ENCODE measurements at places on chromosomes 7 and 10.

DNA sequence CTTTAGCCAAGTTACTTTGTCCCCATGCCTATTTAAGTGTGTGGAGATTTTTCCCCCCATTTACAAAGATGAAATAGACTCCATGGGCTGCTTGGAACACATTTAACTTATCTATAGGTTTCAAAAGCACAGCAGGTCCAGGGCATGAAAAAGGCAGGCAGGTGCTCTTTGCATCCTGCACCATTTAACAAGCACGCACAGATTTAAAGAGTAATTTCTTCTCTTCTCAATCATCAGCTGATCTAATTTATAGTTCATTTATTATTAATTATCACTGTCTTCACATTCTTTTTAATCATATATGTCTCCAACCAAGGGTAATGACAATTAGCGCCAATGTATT is 156.8 kb downstream of the CACNA2D1 start:
- DNase-seq = no peak

DNA sequence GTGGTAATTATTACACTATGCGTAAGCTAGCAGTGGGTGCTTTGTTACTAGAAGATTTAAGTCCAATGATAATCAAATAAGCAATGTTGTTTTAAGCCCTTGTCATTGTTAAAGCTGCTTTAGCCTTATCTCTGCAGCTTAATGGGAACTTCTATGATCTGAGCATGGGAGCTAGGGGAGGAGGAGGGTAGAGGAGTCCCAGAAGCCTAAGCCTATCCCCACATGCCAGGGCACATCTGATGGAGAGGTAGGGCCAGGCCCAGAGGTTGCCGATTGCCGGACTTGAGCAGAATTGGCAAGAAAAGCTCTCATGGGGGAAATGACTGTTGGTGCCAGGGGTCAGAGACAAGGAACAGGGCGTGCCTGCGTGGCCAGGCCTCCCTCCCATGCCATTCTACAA is 13.4 kb downstream of the CUBN start:
- no peak for DNase-seq

DNA sequence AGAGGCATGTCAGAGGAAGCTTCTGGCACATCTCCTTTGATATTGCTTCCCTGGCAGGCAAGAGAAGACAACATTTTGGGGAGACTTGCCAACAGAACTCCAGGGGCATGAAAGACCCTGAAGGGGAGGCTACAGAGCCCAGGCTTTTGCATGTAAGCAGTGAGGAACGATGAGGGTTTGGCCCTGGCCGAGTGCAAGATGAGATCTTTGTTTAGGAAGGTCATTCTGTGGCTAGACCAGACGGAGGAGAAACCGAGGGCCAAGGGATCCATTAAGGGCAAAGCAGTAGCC is 3.8 kb downstream of the SVIL start:
- DNase-seq = no peak

GRCh38 chr10:81886939-81887338 is 11.9 kb downstream of the NRG3 start:
- no peak for DNase-seq

- DNase-seq = no peak
These were observed 228.8 kb downstream of the HDAC9 start for GRCh38 chr7:18724318-18724717.

GRCh38 chr7:106736508-106737201 is 75.7 kb upstream of the CCDC71L start:
- DNase-seq = peak; percentile 76

DNA sequence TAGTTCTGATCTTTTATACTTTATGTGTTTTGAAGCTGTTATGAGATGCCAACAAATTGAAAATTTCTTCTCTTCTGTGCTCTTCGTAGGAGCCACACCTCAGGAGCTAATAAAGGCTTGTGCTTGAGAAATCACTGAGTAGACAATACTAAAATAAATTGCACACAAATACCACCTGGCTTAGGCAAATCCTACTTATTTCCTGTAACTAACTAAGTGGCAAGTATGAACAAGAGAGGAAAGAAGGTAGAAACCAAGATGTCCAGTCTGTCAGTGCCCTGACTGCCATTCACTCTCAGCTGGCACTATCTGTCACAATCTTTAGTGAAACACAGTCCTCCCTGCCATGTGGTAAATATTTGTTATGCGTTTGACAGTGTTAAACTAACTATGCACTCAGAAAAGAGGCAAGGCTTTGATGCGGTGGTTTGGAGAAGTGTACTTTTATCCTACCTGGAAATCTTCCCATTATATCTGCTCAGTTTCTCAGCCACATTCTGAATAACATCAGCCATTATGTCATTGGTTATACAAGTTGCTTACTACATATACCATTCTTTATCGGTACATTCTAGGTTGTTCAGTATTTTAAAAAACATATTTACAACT is 293.4 kb upstream of the VWC2 start:
- no peak for DNase-seq

GRCh38 chr7:87344446-87344845 is 1.0 kb upstream of the CROT start:
- DNase-seq = peak; percentile 19

DNA sequence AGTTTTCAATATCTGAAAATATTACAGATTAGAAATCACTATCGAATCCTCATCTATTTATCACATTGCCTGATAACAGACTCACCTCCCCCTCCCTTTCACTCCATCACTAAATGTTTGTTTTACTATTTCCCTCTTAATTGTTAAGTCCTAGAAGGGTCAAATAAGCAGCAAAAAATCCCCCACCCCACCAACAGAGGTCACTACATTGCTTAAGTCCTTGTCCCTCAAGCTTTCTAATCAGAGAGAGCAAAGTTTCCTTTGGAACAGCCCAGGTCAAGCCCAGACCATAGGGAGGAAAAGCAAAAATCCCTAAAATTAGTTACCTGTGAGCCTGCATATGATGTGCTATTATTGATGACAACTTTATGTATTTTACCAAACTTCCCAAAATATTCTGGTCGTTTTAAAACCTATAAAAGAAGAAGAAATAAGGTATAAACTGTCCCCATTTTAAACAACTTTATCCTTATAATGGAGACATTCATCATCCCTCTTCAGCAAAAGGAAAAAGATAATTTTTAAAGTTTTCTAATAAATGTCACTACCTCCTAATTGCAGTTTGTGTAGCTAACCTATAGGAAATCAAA is 95.0 kb downstream of the CNOT4 start:
- peak; percentile 55 for DNase-seq

GRCh38 chr10:101272229-101272868 is 43.1 kb upstream of the LBX1 start:
- peak; percentile 40 for DNase-seq

All from astrocyte of the spinal cord (primary cell).